ENCODE measurements at places on chromosomes 3 and 15.

DNA sequence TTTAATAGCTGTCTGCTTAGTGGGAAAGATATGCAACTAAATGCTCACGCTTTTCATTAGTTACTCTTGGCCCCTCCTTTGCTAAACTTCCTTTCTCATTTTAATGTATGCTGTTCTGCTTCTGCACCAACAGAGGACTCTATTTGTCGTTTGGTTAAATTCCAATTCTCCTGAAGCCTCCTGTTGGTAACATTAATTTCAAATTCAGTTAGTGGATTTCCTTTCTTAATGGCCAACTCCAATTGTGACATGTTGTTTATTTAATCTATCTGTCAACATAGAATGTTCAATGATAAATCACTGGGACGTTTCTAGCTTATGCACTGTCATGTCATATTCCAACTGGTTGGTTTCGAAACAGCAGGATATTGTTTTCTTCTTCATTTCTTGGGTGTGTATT lies 467.4 kb upstream of the BCHE start:
- no peak for DNase-seq

GRCh38 chr3:65168547-65168946 lies 480.7 kb upstream of the ADAMTS9 start:
- DNase-seq, result no peak

GRCh38 chr15:80918196-80918783 lies 71.3 kb downstream of the MESD start:
- DNase-seq, result no peak

GRCh38 chr3:62936626-62937254 lies 61.5 kb upstream of the CADPS start:
- DNase-seq, result no peak

DNA sequence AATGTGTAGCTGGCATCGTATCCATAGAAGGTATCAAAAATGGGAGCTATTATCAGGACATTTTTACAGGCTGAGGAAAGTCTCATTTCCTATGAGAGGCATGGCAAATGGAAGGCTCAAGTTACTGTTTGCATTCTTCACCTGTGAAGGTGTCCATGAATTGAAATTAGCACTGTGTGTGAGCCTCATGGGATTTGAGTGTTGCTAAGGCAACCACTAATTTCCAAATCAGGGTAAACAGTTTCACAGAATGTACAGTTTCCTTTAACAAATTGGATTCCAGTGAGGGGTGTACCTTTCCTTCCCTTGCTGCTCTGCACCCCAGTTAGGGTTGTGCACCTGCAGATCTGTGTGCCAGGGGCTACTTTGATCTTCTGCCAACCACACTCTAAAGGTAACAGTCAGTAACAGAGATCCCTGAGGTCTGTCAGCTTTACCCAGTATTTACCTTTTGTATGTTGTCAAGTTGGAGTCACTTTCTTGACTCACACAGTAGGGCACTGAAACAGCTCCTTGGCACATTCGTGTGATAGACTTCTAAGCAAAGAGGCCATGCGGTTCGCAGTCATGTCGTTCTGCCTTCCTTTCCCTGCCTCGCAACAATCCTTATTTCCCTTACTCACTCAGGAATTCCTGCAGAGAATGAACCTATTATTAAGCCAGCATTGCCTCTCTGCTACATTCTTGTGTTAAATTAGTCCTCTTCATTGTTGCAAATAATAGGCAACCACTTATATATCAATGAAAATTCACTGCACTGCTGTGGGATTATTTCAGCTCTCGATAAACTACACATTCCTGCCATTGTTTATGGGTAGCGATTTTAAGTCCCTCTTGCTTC lies 129.8 kb upstream of the GBE1 start:
- DNase-seq, result no peak

GRCh38 chr3:87627316-87627715 lies 350.9 kb upstream of the POU1F1 start:
- no peak for DNase-seq
